ENCODE measurements at places on chromosomes 5 and 9.

GRCh38 chr5:17396247-17396646 lies 101.8 kb upstream of the TAF11L2 start:
- no peak for DNase-seq

GRCh38 chr9:100674419-100675122 lies 96.7 kb downstream of the CAVIN4 start:
- no peak for DNase-seq

- DNase-seq, result no peak
These were observed 67.0 kb upstream of the HAPLN1 start for GRCh38 chr5:83787631-83788030.

DNA sequence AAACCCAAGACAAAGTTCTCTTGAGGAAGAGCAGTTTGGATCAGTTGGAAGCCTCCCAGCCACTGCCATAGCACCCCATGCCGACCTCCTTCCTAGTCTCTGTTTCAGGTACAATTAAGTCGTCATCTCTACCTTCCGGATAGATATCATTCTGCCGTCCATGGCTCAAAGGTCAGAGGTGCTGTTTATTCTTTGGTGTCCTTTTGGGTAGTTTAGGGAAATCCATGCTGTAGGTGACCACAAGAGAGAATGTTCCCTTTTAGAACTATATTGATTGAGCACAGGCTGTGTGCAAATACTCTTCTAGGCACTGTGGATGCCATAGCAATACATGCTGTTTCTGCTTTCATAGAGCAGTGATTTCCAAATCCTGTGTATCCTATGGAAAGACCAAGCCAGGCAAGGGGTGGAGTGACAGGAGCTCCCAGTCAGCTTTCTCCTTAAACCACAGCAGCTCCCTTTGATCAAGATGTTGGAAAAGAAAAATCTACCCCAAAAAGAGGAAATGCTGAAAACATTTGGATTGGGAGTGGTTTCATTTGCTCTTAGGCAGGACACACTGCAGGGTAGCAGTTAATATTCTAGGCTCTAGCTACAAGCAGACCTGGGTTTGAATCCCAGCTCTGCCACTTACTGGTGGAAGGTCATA lies 127.9 kb downstream of the PALM2AKAP2 start:
- no peak for DNase-seq

GRCh38 chr5:176735383-176736265 lies 74.7 kb upstream of the UNC5A start:
- DNase-seq, result no peak

- no peak for DNase-seq
These were observed 130.7 kb downstream of the ADAMTS12 start for GRCh38 chr5:33761139-33761538.

DNA sequence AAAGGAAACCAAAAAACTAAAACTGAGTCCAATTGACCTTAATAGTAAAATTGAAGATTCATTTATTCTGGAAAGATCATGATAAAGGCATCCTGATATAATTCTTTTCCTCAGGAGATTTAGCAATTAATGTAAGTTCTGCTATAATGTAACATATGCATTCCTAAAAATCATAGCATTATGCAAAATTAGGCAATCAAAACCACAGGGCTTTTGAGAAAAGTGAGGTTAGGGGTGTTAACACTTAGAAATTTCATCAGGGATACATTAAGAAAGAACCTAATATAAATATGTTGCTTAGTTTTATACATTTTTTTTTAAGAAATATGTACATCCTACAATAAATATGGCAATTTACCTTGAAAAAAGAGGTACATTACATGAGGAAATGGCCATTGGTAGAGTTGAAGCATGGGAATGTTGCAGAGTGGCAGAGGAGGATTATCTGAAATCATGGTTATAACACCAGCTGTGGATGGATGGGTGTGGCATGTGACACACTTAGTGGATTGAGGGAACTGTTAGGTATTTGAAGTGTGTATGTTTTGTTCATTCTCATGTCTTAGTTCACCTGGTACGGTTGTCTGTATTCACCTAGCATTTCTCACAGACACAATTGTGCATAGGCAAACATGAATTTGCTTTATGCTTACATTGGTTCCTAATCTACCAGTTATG lies 51.1 kb downstream of the CCNH start:
- no peak for DNase-seq

Data from activated naive CD4-positive, alpha-beta T cell (primary cell).